Endodermal cell (in vitro differentiated cells): ENCODE measurements at places on chromosomes 16 and 17. TPM values are rescaled to one million over a fixed set of nuclear protein-coding genes. Genes with fewer than 3 reads are reported as not detected.

TEKT5 gene
- 0.31 to 0.92 TPM (median 0.53 TPM) in 3 replicates for total RNA-seq

LAT gene
- total RNA-seq: 3.0 to 8.1 TPM (median 4.5 TPM) in 3 replicates

EVPLL gene
- total RNA-seq: not detected in 2 replicates

ADGRG3 gene
- not detected in 3 replicates for total RNA-seq

DNA sequence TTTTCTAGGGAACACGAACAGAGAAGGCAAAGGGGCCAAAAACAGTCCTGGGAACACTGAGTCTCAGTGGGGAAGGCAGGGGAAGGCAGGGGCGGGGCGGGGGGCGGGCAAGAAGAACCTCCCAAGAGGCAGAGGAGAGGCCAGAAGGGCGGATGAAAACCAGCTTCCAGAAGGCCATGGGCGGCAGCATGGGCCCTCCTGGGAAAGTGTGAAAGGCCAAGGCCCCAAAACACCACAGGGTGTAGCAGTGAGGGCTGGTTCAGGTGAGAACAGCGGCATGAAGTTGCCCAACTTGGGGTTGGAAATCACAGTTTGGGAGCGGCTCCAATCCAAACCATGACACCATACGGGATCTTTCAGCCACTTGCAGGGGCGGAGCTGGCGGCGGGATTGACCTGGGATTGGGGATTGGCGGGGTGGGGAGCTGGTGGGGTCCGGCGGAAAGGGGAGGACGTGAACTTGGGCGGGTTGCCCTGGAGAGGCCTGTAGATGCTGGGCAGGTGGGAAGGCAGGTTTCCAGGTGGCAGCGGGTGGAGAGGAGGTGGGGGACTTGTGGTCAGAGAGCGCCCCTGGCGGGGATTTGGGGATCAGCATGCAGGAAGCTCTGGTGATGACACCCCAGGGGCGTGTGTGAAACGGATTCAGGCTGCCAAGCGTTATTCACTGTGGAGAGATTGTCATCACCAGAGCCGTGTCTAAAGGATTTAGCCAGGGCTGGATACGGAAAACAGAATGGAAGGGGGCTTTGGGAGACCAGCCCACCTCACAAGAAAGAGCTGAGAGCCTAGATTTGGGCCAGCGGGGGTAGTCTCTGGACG lies 80.9 kb downstream of the ARHGAP23 start:
- no peak overlapping the region for H3K27ac ChIP-seq
- peaks cover 35% of the 10 kb centered on the region for H3K27me3 ChIP-seq
- DNase-seq: peak; percentile 99
- H3K4me1 ChIP-seq: no peaks in the 10 kb centered on the region
- H3K36me3 ChIP-seq: no peaks in the 10 kb centered on the region
- H3K4me3 ChIP-seq: no peak overlapping the region

DNA sequence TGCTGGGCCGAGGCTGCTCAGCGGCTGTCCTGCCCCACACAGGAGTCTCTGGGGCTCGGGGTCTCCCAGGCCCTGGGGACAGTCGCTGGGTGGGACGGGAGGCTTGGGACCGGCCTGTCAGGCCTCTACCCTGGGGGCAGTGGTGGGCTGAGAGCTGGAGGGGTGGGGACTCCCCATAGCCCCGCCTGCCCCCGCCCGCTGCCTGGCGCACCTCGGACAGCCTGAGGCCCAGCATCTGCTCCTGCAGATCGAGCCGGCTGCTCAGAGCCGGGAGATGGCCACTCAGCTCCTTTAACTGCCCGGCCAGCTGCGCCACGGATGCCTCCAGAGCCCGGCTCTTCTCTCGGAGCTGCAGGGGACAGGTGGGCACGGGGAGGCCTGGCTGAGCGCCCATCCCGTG lies 6.7 kb downstream of the PERCC1 start:
- H3K27me3 ChIP-seq: no peaks in the 10 kb centered on the region
- no peak for DNase-seq
- H3K27ac ChIP-seq: no peak overlapping the region
- no peaks in the 10 kb centered on the region for H3K36me3 ChIP-seq
- no peaks in the 10 kb centered on the region for H3K4me1 ChIP-seq

GRCh38 chr17:51144266-51145022 lies 8.9 kb upstream of the NME1 start:
- H3K4me3 ChIP-seq: no peak overlapping the region
- peak; percentile 58 for DNase-seq
- H3K27ac ChIP-seq: no peak overlapping the region
- no peaks in the 10 kb centered on the region for H3K36me3 ChIP-seq
- no peaks in the 10 kb centered on the region for H3K4me1 ChIP-seq
- H3K27me3 ChIP-seq: no peaks in the 10 kb centered on the region
